ENCODE measurements at places on chromosomes 2 and 18.

DNA sequence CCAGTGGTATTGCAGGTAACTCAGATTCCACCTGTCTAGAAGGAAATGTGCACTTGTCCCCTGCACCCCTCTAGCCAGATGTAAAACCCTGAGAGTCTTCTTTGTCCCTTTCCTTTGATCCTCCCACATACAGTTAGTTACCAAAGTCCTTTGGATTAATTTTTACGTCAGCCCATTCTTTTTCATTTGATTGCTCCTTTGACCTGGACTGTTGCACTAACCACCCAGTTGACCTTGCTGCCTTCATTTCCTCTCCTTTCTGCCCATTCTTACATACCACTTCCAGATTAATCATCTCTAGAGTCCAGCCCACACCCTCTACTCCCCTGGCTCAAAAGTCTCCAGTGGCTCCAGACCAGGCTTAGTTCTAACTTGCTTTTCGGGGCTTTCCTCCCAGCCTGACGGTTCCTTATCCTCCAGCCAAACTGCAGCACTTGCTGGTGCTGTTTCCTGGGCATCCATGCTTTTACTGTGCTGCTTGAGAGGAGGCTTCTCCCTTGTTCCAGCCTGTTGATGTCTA, 99.3 kb downstream of the SPTBN1 start:
- H3K4me1 ChIP-seq: peaks cover 30% of the 10 kb centered on the region
- H3K4me3 ChIP-seq: no peak overlapping the region
- H3K36me3 ChIP-seq: peaks cover 6% of the 10 kb centered on the region
- H3K27me3 ChIP-seq: no peaks in the 10 kb centered on the region
- peak overlapping the region; percentile 5 for H3K27ac ChIP-seq

DNA sequence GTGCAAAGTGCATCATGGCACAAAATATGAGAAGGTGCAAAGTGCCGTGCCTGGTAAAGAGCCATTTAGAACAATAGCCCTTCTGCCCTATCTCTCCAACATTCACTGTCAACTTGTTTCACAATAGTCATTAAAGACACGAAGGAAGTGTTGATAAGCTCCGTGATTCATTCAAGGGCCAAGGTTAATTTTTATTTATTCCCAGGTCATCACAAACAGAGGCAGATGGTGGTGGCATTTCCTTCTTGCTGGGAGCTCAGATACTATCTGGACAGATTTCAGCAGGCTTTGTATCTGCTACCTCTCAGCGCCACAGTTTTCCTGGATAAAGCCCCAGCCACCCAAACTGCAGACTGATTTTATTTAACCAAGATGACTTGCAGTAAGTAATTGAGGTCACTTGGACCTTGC, 309.3 kb downstream of the ZNF521 start:
- H3K27me3 ChIP-seq: no peaks in the 10 kb centered on the region
- no peak overlapping the region for H3K4me3 ChIP-seq
- no peak overlapping the region for H3K27ac ChIP-seq
- H3K4me1 ChIP-seq: no peaks in the 10 kb centered on the region
- H3K36me3 ChIP-seq: no peaks in the 10 kb centered on the region
- no peak for DNase-seq

GRCh38 chr2:105324732-105325131, 4.8 kb downstream of the TGFBRAP1 start:
- no peaks in the 10 kb centered on the region for H3K36me3 ChIP-seq
- H3K27me3 ChIP-seq: no peaks in the 10 kb centered on the region
- H3K27ac ChIP-seq: peak overlapping the region; percentile 45

DNA sequence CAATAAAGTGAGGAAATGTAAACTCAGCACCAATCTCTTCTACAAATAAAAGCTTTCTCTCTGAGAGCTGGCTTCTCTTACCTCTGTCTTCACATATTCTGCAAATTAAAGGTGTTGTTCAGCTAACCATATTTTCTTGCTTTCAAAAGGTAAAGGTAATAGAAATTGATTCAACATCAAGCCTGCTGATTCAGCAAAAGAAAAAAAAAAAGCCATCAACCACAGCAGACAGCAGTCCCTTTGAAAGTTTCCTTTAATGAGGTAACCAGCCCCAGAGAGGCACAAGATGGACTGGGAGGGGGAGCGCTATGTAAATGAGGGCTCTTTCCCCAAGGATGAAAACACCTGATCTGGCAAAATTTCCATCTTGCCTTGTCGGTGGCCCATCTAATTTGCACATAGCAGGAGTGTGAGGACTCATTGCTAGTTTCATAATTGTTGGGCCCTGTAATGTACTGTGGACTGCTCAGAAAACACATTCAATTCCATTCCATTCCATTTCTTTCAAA, 154.9 kb upstream of the SOX11 start:
- no peak overlapping the region for H3K27ac ChIP-seq
- H3K4me3 ChIP-seq: no peak overlapping the region
- no peaks in the 10 kb centered on the region for H3K27me3 ChIP-seq
- no peaks in the 10 kb centered on the region for H3K36me3 ChIP-seq
- no peak for DNase-seq

DNA sequence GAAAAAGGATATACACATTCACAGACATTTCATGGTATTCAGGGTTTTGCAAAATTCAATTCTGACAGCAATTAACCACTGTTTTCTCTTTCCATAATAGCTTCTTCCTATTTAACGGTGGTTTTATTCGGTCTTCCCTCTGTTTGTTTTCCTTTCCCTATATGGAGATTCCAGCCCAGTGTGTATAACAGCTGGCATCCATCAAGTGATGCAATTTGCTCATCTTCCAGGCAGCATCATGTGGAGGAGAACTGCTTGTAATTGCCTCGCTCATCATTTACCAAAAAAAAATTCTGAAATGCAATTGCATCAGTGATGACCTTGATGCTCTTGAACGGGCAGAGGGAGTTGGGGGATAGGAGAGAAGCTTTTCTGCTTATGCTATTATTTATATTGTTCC, 165.9 kb upstream of the PGAP1 start:
- peaks cover 23% of the 10 kb centered on the region for H3K4me1 ChIP-seq
- H3K27me3 ChIP-seq: no peaks in the 10 kb centered on the region
- no peak for DNase-seq
- H3K36me3 ChIP-seq: peaks cover 14% of the 10 kb centered on the region
- H3K4me3 ChIP-seq: no peak overlapping the region

DNA sequence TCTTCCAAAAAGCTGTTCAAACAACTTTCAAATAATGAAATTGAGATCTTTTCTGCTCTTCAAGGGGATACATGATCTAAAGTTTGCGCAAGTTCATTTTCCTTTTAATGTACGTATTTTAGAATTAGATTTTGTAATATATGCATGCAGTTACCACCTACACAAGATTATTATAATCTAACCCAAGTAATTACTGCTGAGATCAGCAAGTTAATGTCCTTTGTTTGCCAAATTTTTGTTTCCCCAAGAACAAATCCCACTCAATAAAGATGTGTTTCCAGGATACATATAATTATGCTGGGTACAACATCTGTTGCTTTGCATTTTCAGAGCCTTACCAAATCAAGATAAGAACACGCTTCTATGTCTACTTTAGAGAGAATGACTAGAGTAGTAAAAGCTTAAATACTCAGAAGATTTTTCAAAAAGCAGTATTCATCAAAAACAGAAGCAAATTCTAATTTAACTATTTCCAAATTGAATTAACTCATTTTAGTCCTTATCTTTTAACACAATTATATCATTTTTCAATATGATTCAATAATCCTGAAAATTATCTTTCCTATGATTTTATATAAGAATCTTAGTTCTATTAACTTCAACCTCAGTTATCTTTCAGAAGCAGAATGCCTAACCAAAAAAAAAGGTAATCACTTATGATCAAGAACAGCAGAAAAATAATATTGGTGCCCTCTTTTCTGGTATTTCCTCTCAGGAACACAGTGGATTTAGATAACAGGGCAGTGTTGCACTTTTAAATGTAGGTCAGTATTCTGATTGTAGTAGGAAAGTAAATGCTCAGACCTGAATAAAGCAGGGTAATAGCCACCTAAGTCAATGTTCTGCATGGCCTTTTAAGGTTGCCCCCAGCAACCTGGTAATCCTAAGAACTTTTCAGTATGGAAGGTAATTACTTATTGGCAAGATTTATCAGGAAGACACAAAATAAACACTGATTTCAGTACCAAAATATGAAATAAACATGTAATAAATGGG, 28.0 kb downstream of the CERKL start:
- H3K36me3 ChIP-seq: no peaks in the 10 kb centered on the region
- H3K27ac ChIP-seq: no peak overlapping the region
- no peak overlapping the region for H3K4me3 ChIP-seq

DNA sequence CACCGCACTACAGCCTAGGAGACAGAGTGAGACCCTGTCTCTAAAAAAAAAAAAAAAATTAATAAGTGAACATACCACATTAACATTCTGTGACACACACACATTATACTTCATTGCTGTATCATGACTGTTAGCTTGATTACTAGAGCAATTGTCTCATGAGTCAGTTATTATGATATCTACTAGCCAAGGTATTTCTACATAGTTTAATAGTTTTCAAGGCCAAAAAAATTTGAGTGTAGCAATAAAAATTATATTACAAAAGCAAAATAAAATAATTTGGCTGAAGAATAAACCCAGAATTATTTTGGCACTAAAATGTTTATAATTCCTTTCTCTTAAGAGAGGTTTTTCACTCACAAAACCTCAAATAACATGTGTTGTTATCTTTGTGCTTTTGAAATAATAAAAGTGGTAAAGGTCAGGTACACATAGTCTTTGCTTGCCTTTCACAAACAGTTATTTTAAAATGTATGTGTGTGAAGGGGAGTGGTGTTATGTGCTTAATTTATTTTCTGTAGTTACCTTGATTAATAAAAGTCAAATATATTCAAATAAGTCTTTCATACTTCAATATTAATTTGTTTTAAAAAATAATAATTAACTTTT, 136.9 kb upstream of the SPOPL start:
- H3K4me3 ChIP-seq: no peak overlapping the region
- no peaks in the 10 kb centered on the region for H3K4me1 ChIP-seq
- H3K27me3 ChIP-seq: no peaks in the 10 kb centered on the region
- no peaks in the 10 kb centered on the region for H3K36me3 ChIP-seq

DNA sequence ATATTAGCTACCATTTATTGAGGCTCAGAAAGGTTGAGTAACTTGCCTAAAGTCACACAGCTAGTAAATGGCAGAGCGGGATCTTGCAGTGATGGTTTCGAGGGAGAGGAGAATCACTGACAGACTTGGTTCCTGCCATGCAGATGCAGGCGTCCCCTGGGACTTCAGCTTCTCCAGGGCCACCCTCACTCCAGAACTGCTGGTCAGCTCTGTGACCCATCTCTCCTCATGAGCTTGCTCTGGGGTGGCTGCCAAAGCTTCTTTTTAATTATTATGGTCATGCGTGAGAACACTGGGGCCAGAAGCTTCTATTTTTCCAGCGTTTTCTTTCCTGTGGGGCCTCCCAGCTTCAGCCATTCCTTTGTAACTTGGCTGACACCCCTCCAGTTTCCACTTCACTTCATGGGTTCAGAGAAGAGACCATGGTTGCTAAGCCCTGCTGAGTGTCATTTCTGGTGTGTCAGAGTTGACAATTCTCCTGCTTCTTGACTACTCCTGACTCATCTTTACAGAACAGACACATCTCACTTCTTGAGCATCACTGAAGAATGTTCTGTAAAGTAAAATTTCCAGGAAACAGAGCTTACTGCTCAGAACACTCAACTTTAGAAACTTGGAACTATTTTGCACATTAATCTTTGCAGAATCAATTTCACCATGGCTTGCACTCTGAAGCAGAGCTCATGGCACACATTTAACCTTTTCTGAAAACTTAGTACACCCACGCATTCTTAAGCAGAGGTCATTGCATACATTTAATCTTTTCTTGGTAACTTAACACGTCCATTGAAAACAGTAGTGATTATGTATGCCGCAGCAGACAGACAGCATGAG, 70.4 kb downstream of the IL1R2 start:
- DNase-seq: no peak
- peak overlapping the region; percentile 49 for H3K27ac ChIP-seq
- no peaks in the 10 kb centered on the region for H3K27me3 ChIP-seq
- H3K4me3 ChIP-seq: peak overlapping the region; percentile 47
- peaks cover 19% of the 10 kb centered on the region for H3K4me1 ChIP-seq
